ENCODE measurements at places on chromosomes 2 and 18.

DNA sequence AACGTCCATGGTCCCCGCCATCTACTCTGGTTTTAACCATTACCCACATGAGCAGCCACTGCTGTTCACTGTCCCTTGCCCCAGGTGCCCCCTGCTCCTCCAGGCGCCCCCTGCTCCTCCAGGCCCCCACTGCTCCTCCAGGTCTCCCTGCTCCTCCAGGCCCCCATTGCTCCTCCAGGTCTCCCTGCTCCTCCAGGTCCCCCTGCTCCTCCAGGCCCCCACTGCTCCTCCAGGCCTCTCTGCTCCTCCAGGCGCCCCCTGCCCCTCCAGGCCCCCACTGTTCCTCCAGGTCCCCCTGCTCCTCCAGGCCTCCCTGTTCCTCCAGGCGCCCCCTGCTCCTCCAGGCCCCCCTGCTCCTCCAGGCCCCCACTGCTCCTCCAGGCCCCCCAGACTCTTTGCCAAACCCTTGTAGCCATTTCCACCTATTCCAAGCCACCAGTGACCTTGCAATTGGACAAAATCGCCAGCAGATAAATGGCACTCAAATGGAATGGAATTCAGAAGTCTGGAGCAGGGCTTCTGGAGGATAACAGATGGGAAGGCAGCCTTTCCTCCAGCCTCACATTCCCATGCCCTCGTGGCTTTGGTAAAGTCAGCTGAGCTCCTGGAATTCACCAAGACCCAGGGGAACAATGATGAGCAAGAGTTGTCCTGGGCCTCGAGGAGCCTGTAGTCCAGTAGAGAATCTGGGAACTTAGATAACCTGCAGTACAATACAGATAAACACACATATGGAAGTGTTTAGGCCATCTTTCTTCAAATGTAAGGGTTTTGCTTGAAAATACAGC is 13.3 kb upstream of the RPL31 start:
- DNase-seq, result no peak

DNA sequence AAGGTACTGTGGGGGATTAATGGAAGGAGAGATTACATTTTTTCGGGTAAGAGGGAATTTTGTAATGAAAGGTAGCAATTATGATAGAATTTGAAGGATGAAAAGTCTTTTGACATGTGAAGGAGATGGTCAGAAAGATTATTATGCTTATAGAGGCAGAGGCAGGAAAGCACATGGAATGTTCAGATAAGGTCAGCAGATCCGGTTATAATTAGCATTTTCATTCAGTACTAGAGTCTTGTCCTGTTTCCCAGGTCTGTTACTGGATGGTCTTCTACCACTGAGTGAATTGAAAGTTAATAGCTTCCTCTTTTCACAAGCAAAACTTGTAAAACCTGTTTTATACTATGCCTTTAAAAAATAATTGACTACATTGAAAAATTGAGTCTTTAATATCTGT is 116.9 kb downstream of the PHLPP1 start:
- no peak for DNase-seq

GRCh38 chr2:214128040-214128439 is 282.8 kb upstream of the VWC2L start:
- DNase-seq, result no peak

DNA sequence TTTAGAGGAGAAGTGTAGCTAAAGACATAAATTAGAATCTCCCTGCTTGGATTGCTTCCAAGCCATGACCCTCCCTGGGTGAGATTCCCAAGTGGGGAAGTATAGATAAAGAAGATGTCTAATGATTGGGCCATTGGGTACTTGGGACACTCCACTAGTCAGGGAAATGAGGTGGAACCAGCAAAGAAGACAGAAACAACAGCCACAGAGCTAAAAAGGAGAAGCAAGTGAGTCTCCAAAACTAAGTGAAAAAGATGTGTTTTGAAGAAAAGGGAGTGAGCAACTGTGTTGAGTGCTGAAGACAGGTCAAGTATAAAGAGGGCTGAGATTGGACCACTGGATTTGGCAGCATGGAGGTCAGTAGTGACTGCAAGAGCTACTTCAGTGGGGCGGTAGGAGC is 276.7 kb upstream of the STON1 start:
- DNase-seq, result no peak

- DNase-seq, result no peak
Observed at GRCh38 chr2:61059382-61059781, 6.3 kb upstream of the SANBR start.

GRCh38 chr2:150188800-150189199 is 298.7 kb downstream of the RND3 start:
- no peak for DNase-seq

DNA sequence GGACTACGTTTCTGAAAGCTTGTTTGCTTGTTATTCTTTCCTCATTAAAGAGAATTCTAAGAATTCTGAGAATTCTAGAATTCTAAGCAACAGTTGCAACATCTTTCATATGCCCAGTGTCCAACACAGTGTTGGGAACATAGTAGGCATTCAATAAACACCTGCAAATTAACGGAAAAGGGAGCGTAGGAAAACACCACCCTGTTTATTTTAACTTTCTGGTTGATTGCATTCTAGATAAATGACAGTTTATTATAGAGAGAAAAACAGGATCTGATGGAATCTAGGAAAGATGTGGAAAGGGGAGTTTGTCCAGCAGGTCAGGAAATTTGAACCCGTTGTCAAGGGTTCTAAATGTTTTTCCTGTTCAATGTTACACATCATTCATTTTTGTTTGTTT is 24.2 kb upstream of the EFEMP1 start:
- no peak for DNase-seq

- DNase-seq, result no peak
Observed at GRCh38 chr2:207091928-207092327, 73.8 kb downstream of the KLF7 start.

GRCh38 chr2:183455056-183455455 is 330.8 kb downstream of the NUP35 start:
- DNase-seq, result no peak

Data from stimulated activated CD8-positive, alpha-beta memory T cell treated with anti-CD3 and anti-CD28 coated beads, Interleukin-4, amount 100 ng/mL, for 1 hour (primary cell).